Psoas muscle (tissue), 8 donors: ENCODE measurements at places on chromosomes 1 and 21. TPM values are rescaled to one million over a fixed set of nuclear protein-coding genes. Genes with fewer than 3 reads are reported as not detected.

DNA sequence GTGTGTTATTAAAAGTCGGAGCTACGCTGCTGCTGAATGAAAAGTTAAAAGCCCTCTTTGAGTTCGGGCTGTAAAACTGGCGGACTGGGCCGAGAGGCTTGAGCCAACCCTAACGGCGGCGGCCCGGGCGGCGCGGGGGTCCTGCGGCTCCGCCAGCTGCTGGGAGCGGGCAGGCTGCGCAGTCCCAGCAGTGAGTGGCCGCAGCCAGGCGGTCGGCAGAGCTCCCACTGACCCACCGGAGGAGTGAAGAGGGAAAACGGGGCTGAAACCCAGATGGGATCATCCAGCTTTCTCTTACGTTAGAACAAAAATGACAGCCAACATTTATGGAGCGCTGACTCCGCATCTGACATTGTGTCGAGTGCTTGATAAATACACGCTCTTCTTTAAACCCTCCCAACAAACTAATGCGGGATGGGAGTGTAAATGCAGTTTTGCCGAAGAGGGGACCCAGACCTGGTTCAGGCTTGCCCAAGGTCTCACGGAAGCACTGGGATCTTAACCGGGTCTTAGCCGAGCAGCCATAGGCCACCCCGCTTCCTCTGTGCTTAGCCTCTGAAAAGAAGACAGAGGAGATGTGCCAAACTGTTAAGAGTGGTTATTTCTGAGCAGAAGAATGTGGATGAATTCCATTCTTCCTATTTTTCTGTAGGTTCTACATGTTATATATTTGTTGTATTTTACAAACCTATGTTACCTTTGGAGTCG, 3.5 kb downstream of the GRHL3 start:
- DNase-seq, result no peak

DNA sequence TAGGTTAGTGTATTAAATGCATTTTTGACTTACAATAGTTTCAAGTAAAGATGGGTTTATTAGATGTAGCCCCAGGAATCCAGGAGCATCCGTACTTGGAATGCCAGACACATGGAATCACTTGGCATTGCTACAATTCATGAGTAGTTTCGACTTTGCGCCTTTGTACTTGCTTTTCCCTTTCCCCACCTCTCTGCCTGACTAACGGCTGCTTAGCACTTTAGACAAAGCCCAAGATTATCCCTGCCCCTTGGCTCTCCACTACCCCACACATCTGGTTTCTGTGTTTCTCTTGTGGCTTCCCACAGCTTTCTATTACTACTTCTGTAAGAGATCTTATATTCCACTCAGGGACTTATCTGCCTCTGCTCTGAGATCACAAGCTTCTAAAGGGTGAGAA, 397.7 kb upstream of the POU3F1 start:
- DNase-seq, result no peak

Gene MSH4
- 0.74 TPM for polyA plus RNA-seq

Gene ACTL8
- not detected for polyA plus RNA-seq

Gene SERPINC1
- polyA plus RNA-seq, result not detected

Gene ST7L
- 9.3 TPM for polyA plus RNA-seq
